EH (cell line): ENCODE measurements at places on chromosomes 7 and 10.

GRCh38 chr10:1454951-1455350 lies 282.4 kb downstream of the ADARB2 start:
- no peak for DNase-seq

GRCh38 chr7:1329966-1330800 lies 97.5 kb downstream of the UNCX start:
- DNase-seq, result no peak

DNA sequence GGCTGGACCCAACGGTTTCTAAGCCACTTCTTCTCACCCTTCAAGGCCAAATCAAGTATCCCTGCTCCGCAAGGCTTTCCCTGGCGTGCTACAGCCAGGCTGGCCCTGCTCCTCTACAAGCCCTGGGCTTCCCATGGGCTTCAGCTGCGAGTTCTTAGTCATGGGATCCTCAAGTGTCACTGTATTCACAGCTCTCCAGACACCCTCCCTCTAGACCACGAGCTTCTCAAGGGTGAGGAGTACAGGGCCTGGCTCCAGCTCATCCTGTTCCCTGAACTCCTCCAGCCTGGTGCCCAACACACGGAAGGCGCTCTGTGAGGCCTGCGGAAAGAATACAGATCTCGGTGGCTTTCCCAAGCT lies 38.8 kb downstream of the FAM53B start:
- no peak for DNase-seq

- DNase-seq, result no peak
These were observed 134.7 kb downstream of the ARL5B start for GRCh38 chr10:18793951-18794350.

DNA sequence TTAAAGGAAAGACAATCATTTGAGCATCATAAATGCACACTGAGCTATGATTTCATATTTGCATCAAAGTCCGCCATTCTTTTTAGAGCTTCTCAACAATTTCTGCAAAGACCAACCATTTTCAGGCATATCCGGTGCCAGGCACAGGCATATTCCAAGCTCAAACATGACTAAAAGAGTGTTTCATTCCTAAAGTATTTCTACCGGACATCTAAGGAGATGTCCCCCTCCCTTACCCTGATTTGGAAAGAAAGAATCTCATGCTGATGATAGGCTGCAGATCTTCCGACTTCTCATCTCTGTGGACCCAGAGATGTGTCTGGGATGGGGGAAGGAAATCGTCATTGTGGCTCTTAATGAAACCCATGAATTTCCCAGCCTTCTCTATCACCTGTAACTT lies 600.5 kb upstream of the MGMT start:
- no peak for DNase-seq

- DNase-seq, result no peak
These were observed 1110.6 kb downstream of the TYW1 start for GRCh38 chr7:68107261-68107660.

DNA sequence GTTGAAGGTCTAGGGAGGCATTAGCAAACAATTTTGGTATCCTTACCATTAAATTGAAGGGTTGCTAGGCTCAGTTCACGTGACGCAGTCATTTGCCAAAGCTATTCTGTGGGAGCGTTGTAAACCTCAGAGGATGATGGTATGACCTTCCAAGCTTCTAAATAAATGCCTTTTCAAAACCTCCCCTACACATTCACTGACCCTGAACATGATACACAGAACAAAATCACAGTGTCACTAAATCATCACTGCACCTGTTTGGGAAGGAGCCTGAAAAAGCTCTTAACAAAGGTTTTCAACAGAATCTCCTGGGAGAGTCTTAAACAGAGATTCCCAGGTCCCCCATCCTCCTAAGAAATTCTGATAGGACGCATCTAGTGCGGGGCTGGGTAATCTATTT lies 13.2 kb upstream of the CCDC172 start:
- DNase-seq, result no peak
